ENCODE measurements at places on chromosomes 1 and 21.

- peak; percentile 49 for DNase-seq
Measured at GRCh38 chr1:12275370-12275769, 45.5 kb downstream of the VPS13D start.

- DNase-seq: no peak
Measured at GRCh38 chr1:169184812-169185211, 78.3 kb downstream of the ATP1B1 start.

- DNase-seq: no peak
Measured at GRCh38 chr1:115164940-115165705, 75.8 kb upstream of the TSPAN2 start.

- DNase-seq: peak; percentile 13
Measured at GRCh38 chr1:211637066-211637465, 38.4 kb downstream of the NEK2 start.

DNA sequence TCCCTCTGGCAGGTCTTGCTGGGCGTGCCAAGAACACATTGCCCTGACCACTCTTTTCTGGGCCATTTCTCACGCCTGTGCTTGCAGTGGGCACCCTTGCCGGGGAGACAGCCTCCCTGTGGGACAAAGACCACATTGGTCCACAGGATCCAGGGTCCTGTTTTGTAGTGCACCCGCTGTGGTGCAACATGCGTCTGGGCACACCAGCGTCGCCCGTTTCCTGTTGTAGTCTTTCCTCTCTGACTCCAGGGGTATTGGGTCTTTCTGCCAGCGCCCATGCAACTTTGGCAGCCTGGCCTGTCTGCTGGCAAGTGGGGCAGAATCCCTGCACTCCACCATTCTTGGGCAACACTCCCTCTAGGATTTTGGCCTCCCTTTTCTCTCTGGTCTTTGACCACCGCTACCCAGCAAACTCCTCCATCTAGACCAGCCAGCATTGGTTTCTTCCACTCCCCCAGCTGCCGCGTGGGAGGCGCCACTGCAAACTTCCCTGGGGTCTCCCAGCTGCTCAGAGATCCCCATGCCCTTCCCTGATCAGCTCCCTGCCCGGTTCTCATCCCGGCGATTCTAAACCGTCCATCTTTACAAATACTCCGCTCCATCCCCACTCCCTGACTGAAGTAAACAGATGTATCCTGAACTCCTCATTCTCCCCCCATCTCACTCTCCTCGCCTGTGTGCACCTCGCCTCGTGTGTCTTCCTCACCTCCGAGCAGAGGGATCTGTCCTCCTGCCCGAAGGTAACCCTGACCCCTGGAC lies 1.2 kb upstream of the TPRG1L start:
- DNase-seq: peak; percentile 39

DNA sequence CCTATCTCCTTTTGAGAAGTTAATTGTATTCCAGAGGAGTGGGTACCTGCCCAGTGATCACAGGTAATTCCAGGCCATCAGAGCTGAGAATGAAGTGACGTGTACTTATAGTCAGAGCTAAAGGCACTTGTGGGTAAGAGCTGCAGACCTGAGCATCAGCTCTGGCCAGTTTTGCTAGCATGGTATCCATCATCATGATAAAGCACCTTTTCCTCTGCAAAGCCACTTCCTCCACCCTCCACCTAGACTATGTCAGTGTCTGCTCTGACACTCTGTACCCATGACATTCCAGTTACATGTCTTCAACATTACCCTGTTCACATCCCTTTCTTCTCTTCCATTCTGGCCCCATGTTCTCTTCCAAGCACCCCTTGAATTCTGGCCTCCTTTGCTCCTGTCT lies 157.3 kb downstream of the GRIK3 start:
- no peak for DNase-seq

GRCh38 chr1:79422726-79423125 lies 416.2 kb upstream of the ADGRL4 start:
- no peak for DNase-seq

GRCh38 chr21:28639737-28640136 lies 352.9 kb downstream of the LTN1 start:
- DNase-seq: no peak

DNA sequence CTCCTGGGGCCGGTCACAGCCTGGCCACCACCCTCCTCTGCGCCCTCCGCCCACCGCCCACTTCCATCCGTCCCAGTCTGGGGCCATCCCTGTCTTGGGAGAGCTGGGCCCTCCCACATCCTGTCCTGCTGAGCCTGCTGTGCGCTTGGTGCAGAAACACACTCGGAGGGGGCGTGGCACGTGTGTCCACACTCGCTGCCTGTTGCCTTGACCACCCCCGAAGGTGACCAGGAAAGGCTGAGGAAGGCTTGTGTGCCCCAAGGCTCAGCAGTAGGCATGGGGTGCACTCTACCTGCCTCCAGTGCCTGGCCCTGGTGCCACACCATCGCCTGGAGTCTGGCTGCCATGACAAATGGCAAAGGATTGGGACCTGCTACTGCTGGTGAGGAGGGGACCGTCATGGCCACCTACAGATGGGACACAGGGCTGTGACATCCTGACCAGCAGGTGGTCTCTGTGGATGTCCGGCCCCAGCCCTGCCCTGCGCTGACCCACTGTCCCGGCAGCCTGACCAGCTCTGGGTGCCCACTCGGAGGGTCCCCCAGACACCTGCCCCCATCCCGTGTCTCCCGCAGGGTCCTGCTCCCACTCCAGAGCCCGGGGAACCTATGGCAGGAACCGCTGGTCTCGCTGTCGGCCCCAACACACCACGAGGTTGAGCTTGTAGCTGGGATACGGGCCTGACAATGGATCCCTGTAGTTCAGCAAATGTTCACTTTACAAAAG lies 23.2 kb upstream of the PTTG1IP start:
- no peak for DNase-seq

GRCh38 chr1:65734979-65735378 lies 57.7 kb upstream of the PDE4B start:
- DNase-seq: no peak

GRCh38 chr1:99717005-99717404 lies 49.4 kb downstream of the FRRS1 start:
- no peak for DNase-seq

DNA sequence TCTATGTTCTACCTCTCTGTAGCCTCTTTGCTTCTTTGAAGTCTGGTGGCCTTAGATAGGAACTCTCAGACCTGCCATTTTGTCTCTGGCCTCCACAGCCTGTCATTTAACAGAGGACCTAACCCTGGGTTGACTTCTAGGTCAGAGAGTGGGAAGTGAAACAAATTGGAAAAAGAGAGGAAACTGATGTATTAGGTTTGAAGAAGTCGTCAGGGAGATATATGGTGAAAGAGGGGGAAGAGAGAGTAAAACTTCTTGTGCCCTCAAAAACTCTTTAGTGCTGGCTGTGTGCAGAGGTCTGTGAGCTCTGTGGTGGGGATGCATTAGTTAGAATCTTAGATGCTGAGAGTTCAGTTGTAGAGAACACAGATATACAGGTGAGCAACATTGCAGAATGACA lies 30.2 kb upstream of the CD1D start:
- DNase-seq: no peak

- DNase-seq: no peak
Measured at GRCh38 chr1:78408192-78408591, 82.6 kb upstream of the PTGFR start.

DNA sequence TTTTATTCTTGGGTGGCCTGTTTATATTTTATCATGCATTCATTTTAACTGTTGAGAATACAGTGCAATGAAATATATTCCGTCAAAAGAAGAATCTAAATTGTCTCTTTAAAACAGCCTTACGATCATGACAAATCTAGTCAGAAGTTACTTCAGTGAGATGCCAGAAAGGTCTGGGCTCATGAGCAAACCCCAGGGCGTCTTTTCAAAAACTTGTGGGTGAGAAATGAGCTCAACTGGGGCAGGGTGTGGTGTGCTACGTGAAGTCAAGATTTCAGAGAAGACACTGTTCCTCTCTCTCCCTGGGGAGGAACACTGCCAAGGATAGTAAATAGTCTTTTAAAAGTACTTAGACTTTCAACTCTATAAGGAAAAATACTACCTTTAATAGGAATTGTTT lies 13.4 kb upstream of the UAP1 start:
- DNase-seq: no peak

GRCh38 chr1:41542196-41542930 lies 57.9 kb upstream of the EDN2 start:
- DNase-seq: no peak

Data from mucosa of descending colon (tissue), 3 donors.